ENCODE measurements at places on chromosomes 7 and 10. TPM values are rescaled to one million over a fixed set of nuclear protein-coding genes. Genes with fewer than 3 reads are reported as not detected.

ACTL6B gene
- total RNA-seq: not detected

IL15RA gene
- total RNA-seq: 3.6 TPM

DNA sequence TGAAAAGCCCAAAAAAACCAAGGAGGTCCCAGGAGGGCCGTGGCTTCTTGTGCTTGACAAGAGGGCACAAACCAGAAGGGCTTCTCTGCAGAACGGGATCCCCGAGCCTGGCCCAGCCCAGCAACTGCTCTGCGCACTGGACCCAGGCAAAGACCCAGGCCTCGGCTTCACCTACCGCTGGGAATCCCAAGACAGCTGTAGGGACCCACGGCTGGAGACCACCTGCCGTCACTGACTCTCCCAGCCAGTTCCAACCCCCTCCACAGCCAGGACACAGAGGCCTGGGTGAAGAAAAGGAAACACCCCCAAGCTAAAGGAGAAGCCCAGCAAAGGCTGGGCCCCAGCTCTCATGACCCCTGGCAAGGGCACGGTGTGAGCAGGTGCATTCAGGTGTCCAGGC is 24.3 kb downstream of the PDGFA start:
- DNase-seq: no peak

- no peak for DNase-seq
These were observed 76.2 kb downstream of the SLIT1 start for GRCh38 chr10:97109547-97109946.

DNA sequence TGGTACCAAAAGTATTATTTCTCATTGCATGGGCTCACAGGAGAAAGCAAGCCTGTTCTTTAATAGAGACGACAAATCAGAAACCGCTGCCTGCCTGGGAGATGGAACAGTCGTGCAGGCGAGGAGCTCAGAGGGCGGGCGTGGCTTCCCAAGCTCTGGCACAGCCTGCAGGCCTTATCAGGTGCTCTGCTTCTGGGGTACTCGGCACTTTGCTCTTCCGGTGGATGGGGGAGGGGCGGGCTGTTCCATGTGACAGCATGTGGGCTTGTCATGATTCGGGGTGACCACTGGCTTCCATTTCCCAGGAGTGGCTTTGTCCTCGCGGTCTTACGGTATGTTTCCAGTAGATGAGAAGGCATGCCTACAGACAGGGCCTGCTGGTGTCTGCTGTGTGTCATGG is 228.6 kb downstream of the MGMT start:
- DNase-seq: no peak

Measured in naive thymus-derived CD8-positive, alpha-beta T cell (primary cell).